A172 (cell line): ENCODE measurements at places on chromosomes 4 and X. TPM values are rescaled to one million over a fixed set of nuclear protein-coding genes. Genes with fewer than 3 reads are reported as not detected.

GRCh38 chr4:13268165-13268564 is 216.0 kb downstream of the RAB28 start:
- no peak for DNase-seq

DNA sequence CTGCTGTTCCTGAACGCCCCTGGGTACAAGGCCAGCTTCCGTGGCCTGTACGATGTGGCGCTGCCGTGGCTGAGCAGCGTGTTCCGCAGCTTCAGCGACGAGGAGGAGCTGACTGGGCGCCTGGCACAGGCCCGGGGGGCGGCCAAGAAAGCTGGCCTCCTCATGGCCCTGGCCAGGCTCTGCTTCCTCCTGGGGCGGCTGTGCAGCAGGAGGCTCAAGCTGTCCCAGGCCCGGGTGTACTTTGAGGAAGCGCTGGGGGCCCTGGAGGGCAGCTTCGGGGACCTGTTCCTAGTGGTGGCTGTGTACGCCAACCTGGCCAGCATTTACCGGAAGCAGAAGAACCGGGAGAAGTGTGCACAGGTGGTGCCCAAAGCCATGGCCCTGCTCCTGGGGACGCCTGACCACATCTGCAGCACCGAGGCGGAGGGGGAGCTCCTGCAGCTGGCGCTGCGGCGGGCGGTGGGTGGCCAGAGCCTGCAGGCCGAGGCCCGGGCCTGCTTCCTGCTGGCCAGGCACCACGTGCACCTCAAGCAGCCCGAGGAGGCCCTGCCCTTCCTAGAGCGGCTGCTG is 28.2 kb downstream of the SH3TC1 start:
- no peak for DNase-seq

- no peak for DNase-seq
Observed at GRCh38 chr4:171785388-171785787, 27.8 kb upstream of the GALNTL6 start.

DNA sequence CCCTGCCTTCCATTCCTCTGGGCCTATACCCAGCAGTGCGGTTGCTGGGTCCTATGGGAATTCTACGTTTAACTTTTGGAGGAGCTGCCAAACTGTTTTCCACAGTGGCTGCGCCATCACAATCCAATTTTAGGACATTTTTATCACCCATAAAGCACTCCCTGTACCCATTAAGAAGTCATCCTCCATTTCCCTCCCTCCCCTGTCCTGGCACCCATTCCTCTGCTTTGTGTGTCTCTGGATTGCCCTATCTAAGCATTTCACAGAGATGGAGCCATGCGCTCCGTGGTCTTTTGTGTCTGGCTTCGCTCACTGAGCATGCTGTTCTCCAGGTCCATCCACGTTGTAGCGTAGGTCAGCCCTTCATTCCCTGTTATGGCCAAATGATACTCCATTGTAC is 1.7 kb upstream of the OPN1LW start:
- no peak for DNase-seq

GRCh38 chr4:74440356-74440755 is 4.6 kb upstream of the AREG start:
- DNase-seq: no peak

The CDS1 gene
- total RNA-seq: 3.0 and 3.2 TPM in 2 replicates

The HMX1 gene
- total RNA-seq: not detected in 2 replicates

DNA sequence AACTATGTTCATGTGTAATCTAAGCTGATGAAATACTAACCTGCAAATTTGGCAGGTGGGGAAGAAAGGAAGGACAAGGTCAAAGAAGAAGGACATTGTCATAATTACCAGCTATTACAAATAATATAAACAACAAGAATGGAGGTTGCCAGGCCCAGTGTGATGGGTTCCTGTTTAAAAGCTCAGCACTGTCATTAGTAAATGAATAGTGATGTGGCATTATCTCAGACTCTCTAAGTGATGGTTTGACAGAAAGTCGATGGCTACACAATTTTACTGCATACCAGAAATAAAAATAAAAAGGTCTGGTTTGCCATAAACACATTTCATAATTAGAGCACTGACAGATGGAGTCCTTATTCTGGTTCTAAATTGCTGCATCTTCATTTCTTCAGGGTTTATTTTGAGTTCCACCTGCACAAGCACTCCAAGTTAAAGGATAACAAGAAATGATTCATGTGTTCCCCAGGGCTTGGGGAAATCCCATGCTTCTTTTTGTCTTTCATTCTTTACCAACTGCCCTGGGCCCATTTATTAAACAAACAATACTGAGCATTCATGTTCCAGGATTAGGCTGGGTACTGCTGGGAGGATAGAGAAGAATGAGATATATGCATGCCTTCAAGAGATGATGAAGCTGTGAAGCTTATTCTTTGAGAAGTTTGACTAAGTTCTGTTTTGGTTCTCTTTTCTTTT is 367.8 kb upstream of the RASGEF1B start:
- no peak for DNase-seq

DNA sequence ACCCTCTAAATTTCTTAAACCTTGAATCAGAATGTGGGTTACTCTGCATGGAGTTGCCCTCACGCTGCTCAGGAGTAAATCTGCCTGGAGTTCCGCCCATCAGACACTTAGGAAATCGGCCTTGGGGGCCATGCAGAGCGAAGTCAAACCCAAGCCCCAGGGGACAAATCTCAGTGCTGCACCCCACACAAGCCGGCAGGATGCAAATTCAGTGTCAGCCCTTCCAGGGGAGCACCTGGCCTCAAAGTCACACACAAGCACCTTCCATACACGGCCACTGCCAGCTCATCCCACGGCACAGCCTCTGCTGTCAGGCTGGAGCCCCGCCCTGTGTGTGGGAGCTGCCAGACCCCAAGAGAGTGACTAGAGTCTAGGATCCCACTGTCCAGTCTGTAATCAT is 27.4 kb downstream of the RNF212 start:
- DNase-seq: no peak
